ENCODE measurements at places on chromosomes 2 and 18.
A peak's percentile ranks its signal among the peaks of the same experiment; 100 is the strongest.

- no peak for DNase-seq
Observed at GRCh38 chr2:133523406-133523805, 44.9 kb downstream of the NCKAP5 start.

DNA sequence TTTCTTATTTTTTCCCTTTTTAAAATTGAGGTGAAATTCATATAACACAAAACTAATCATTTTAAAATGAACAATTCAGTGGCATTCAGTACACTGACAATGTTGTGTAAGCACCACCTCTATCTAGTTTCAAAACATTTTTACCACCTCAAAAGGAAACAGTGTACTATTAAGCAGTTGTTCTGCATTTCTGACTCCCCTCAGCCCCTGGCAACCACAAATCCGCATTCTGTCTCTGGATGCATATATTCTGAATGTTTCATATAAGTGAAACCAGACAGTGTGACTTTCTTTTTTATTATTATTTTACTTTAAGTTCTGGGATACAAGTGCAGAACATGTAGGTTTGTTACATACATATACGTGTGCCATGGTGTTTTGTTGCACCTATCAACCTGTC, 19.2 kb upstream of the TANK start:
- DNase-seq: peak; percentile 12

DNA sequence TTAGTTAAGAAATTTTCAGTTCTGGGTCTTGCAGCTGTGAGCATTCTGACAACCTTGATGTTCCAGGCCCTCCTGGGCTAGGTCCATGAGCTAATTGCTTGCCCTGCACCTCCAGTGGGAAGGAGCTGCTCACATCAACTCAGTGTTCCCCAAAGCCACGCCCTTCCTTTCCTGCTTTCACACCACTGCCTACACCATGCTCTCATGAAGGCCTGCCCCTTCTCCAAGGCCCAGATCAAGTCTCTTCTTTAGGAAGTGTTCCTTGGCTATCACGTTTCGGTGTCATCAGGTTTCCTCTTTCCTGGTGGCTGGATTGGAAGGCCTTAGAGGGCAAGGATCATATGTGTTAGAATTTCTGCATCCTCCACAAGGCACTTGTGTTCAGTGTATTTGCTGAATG, 18.8 kb downstream of the TMEM127 start:
- DNase-seq: no peak

- DNase-seq: no peak
Observed at GRCh38 chr2:105744909-105745853, at the start of gene NCK2. Gene NCK2, plus strand, starts transcription at chr2:105744912. Its CDS starts 110,152 bp downstream, at chr2:105855064.

DNA sequence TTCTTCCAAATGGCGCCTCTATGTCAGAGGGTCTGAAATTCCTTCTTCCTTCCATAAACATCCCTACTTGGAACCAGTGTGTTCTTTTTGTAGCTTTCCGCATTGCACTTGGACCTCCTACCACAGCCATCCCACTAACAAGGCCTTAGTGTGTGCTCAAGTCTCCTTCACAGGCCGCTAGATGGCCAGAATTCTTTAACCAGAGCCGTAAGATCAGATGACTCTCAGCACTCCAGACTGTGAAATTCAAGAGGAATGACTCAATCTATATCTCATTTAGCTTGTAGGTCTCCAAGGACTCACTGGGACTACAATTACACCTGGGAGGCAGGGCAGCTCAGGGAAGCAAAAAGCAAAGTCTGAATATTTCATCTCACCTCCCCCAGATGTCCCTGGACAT, 298.9 kb downstream of the EIPR1 start:
- DNase-seq: no peak

GRCh38 chr2:1586251-1586922, 157.9 kb downstream of the PXDN start:
- no peak for DNase-seq

DNA sequence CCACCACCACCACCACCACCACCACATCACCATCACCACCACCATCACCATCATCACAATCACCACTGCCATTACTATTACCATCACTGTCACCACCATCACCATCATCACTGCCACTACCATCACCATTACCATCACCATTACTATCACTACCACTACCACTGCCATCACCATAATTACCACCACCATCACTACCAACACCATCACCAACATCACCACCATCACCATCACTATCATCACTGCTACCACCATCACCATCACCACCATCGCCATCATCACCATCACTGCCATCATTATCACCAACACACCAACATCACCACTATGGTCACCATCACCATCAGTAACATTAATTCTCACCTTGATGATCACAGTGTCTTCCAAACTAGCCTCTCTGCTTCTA, 291.4 kb downstream of the TGIF1 start:
- no peak for DNase-seq

Measured in stimulated activated CD8-positive, alpha-beta memory T cell treated with anti-CD3 and anti-CD28 coated beads, Interleukin-2, amount 100 ng/mL, for 48 hours (primary cell).